Caki2 (cell line): ENCODE measurements at places on chromosomes 6 and 20.
A peak's percentile ranks its signal among the peaks of the same experiment; 100 is the strongest.

DNA sequence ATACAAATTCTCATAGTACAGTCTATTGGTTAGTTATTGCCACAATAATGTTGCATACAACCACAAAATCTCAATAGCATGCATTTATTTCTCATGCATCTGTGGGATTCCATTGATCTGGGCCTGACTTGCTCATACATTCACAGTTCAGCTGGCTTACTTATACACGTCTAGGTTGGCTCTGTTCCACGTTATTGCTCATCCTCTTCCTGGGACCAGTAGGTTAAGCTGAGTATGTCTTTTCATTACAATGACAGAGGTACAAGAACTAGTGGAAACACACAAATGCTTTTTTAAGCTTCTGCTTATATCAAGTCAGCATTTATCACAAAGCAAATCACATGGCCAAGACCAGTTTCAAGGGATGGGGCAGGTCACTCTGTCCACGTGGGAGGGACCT, 485.3 kb upstream of the BTBD3 start:
- peak; percentile 35 for DNase-seq

DNA sequence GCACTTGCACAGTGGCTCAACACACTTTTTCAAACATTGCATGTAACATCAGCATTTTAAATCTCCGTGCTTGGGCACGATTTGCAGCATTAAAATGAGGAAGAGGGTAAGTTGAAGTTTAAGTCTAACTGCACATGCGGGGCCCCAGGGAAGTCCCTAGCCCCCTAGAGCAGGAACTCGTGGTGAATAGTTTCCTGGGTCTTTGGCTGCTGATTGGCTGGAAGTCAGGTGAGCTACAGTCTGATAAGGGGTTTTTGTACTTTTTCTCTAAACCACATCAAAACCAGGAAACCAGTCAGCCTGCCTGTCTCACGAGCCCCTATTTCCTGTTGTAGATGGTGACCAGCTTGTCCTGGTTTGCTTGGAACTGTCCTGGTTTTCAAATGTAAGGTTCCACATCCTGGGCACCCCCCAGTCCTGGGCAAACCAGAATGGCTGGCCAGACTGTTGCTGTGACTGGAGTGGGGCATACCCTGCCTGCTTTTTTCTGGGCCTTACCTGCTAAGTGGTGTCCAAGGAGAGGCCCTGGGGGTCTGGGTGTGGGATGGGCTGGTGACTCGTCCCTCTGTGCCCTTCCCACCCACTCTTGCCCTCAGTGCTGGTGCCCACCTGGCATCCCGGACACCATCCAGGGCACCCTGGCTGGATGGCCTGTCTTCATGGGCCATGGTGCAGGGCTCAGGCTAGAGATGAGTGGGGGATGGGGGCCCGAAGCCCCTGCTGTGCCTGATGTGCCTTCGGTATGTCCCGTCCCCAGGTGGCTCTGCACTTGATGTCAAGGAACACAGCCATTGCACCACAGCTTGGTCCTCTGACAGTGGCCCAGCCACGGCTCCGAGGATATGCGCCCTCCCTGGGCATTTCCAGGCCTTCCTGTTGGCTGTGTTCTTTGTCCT, 31.8 kb downstream of the SUN5 start:
- DNase-seq = no peak

DNA sequence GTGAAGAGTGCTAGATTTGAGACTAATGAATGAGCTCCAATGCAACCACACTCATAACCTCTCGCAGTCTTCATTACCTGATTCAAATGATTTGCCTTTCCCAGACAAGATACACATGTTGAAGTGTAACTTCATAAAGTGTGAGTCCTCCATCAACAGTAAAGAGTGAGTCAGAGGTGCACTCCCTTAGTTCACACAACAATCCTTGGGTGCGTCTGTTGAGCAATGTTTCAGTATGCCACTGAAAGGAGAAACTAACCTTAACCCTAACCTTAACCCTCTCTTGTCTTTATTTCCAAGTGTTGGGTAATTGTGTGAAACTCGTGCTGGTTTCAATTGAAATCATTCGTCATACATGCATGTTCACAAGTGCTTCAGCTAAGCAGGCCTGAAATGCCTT, 21.0 kb upstream of the RIN2 start:
- DNase-seq = no peak

DNA sequence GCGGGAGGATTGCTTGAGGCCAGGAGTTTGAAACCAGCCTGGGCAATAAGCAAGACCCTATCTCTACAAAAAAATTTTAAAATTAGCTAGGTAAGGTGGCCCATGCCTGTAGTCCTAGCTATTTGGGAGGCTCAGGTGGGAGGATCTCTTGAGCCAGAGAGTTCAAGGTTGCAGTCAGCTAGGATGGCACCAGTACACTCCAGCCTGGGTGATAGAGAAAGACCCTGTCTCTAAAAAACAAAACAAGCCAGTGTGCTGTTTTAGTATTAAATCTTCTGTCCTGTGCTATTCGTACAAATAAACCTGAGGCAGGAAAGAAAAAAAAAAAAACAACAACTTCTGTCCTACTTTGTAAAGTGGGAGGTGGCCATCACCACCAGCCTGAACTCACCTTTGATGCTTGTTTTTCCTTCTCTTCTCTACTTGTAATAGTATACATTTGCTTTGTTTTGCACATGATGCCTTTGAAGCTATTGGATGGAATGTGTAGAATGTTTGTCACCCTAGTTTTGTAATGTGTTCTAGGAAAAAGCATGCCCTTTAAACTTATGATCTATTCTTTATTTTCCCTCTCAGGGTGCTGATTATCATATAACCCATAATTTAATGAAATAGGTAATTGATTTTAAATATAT, 102.5 kb downstream of the CRYBG1 start:
- DNase-seq = no peak

DNA sequence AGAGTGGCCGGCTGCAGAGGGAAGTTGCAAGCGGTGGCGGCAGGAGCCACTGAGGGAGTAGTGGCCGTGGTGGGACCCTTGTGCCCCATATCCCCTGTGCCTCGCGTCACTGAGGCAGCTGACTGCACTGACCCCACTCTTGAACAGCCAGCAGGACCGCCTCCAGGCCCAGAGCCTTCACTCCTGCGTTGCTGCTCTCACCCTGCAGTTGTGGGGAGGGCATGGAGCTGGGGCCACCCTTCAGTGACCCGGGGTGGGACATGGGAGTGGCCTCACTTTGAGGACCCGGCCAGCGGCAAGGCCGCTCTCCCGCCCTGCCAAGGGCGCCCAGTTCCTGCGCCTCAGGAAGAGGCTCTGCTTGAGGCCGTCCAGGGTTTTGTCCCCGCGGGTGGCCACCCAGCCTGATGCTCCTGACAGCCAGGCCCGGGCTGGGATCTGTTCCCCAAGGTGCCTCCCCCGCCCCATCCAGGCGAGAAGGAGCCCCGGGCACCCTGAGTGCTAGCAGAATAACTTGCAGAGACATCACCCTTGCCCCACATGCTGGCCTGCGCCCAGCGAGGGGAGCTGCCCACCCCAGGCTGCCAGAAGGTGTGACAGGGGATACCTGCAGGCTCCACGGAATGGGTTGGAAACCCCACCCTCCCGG, 44.4 kb downstream of the HLA-DRA start:
- no peak for DNase-seq

- DNase-seq = no peak
Measured at GRCh38 chr20:19743640-19743995, 14.4 kb upstream of the RIN2 start.
